ENCODE measurements at places on chromosomes 1 and 21.

DNA sequence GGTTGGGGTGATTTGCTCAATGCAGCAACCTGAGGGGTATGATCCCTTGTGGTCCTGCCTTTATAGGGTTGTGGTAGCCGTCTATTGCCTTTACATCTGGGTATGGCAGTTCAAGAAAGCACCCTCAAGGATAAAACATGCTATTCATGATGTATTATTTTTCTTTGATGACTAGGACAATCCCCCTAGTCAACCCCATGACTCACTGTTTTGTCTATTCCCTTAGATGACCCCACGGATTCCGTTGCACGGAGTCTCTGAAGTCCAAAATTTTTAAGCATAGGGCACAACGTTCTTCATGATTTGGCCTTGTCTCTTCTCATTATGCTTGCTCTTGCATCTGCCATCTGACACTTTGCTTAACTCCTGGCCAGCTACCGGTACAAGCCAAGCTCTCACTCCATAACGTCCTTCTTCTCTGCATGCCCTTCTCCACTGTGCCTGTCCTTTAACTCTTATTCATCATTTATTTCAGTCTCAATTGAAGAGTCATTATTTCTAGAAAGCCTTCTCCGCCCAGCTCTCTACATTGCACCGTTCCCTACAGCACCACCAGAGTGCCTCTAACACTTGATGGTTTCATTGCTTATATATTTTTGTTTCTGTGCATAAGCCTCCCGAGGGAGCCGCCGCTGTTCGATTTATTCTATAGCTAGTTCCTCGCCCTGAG lies 838 bp upstream of the DISP1 start:
- DNase-seq = no peak

DNA sequence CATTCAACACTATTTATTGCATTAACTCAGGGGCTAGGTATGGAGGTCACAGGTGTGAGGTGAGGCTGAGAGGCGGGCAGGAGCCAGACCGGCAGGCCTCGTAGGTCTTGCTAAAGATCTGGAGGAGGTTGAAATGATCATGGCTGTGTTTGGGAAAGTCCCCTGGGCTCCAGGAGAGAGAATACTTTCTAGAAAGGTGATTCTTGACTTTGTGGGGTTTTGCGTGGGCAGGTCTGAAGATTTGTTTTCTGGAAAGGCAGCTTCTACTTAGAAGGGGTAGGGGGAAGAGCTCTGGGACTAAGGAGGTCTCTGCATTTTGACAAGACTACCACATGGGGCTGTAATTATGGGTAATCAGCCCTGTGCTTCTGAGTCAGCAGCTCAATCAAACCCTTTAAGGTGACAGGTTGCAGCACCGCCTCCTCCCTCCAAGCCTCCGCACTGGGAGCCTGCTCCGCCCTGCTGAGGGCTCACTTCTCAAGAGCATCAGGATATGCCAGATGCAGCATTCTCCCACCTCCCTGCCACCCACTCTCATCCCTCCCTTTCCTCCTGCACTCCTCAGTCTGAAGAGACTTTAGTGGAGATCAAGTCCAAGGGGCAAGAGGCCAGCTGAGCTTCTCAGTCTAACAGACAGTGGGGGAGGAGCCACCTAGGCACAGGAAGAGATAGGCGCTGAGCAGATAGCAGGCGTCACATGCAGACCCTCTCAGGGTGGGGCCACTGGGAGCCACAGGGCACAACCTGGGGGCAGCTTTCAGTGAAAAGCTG lies 30.5 kb downstream of the SLC30A1 start:
- peak; percentile 10 for DNase-seq

DNA sequence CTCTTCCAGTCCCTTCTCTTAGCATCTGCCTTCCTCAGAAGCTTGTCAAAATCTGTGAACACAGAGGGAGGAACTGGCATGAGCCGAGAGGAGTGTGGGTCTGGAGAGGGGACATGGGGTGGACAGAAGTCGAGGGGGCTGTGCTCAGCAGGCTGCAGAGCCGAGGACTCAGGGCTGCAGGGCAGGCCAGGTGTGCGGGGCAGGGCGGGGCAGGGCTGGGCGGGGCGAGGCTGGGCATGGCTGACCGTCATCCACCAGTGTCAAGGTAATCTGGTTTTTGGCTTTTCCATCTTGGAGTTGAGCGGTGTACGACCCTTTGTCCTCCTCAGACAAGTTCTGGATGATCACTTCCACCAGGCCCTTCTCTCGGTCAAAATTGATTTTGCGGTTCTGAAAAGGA lies 44.0 kb downstream of the MYOM3 start:
- no peak for DNase-seq

DNA sequence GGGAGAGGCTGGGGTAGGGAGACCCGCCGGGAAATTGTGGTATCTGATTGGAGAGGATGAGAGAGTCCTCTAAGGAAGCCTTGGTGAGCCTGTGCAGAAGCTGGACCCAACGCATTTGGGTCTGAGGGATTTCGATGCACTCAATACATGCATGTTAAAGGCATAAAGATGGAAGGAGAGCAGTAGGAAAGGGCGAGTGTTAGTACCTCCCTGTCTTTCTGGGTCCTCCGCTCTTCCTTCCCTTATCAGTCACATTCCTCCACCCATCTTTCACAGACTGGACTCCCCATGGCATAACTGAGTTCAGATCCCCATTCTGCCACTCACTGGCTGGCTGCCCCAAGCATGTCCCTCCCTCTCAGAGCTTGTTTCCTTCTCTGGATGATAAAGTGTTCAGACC lies 7.3 kb downstream of the RGS16 start:
- no peak for DNase-seq

GRCh38 chr1:244807138-244807537 lies 28.3 kb upstream of the COX20 start:
- no peak for DNase-seq

DNA sequence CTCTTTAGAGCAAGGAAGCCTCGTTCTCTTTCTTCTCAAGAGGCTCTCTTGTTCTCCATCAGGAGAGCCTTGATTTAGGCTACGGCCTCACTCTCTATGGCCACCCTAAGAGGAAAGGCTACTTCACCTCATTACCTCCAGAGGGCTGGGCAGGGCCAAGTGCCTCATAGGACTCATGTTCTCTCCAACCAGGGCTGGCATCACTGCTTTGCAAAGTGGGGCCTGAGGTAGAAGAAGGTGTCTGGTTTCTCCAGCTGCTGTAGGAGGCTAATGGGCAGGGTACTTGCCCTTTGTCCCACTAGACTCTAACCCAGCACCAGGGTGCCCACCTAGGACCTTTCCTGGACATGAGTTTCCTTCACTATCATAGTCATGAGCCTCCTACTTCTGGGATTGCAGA lies 2.1 kb upstream of the ATXN7L2 start:
- DNase-seq = no peak

DNA sequence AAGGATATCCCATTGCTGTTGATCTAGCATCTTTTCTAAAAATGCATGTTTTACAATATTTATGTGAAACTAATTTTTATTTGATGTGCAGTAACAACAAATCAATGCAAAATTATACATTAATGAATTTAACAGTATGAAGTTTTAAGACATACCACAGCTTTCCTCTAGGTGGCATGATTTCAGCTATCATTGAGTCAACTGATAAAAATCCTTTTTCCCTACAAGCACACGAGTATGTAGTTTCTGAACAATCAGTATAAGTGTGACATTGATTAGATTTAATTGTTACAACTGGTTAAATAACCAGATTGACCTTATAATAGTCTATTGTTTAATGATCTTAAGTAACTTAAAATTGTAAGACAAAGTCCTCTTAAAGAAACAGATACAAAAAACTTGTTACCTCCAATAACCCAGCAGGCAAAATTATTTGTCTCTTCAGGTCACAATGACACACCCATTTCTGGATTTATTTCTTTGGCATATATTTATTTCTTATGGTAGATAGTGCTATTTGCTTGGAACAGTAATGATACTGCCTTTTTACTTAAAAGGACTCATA lies 5.8 kb upstream of the TGFB2 start:
- no peak for DNase-seq

- DNase-seq = no peak
Measured at GRCh38 chr1:17581389-17582123, 42.1 kb downstream of the ARHGEF10L start.

GRCh38 chr1:201530741-201531531 lies 8.0 kb upstream of the NAV1 start:
- peak; percentile 90 for DNase-seq

GRCh38 chr1:31054349-31054748 lies 11.2 kb downstream of the PUM1 start:
- no peak for DNase-seq

GRCh38 chr1:210597555-210598134 lies 268.9 kb downstream of the HHAT start:
- no peak for DNase-seq

- no peak for DNase-seq
Measured at GRCh38 chr21:38310646-38311485, 54.1 kb downstream of the KCNJ15 start.

Data from HEK293T (cell line).